ENCODE measurements at places on chromosomes 16 and 17. TPM values are rescaled to one million over a fixed set of nuclear protein-coding genes. Genes with fewer than 3 reads are reported as not detected.
A peak's percentile ranks its signal among the peaks of the same experiment; 100 is the strongest.

GRCh38 chr17:80382446-80382845, 32.5 kb upstream of the ENDOV start:
- H3K27me3 ChIP-seq: no peaks in the 10 kb centered on the region
- DNase-seq: no peak
- no peaks in the 10 kb centered on the region for H3K4me1 ChIP-seq
- no peaks in the 10 kb centered on the region for H3K36me3 ChIP-seq

The ASIC2 gene
- total RNA-seq: not detected

The DOC2A gene
- total RNA-seq: 2.2 TPM

- DNase-seq: no peak
- H3K27me3 ChIP-seq: no peaks in the 10 kb centered on the region
- no peak overlapping the region for H3K27ac ChIP-seq
- H3K4me3 ChIP-seq: no peak overlapping the region
- no peaks in the 10 kb centered on the region for H3K36me3 ChIP-seq
- H3K4me1 ChIP-seq: no peaks in the 10 kb centered on the region
Observed at GRCh38 chr16:1485847-1486496, 2.8 kb downstream of the PTX4 start.

DNA sequence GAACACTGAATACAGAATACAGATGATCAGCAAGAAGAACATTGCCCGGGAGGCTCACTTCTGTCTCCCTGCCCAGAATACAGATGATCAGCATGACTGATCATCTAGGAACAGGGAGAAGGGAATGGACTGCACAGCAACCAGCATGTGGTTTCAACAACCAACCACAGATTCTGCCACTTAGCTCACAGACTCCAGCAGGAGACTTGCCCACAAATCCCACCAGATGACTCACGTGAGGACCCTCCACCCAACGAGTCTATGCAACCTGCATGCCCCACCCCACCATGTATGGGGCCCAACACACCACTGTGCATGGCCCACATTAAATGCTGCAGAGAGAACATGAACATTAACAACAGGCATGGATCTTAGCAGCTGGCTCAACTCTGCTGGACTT, 36.1 kb upstream of the ALOX12 start:
- no peak for DNase-seq
- no peaks in the 10 kb centered on the region for H3K36me3 ChIP-seq
- H3K27ac ChIP-seq: no peak overlapping the region
- no peaks in the 10 kb centered on the region for H3K27me3 ChIP-seq
- no peak overlapping the region for H3K4me3 ChIP-seq
- H3K4me1 ChIP-seq: no peaks in the 10 kb centered on the region

- DNase-seq: peak; percentile 88
- H3K27me3 ChIP-seq: no peaks in the 10 kb centered on the region
- no peaks in the 10 kb centered on the region for H3K36me3 ChIP-seq
- peak overlapping the region; percentile 80 for H3K4me3 ChIP-seq
- peak overlapping the region; percentile 98 for H3K27ac ChIP-seq
- peaks cover 79% of the 10 kb centered on the region for H3K4me1 ChIP-seq
Observed at GRCh38 chr17:40097931-40098845, 2.2 kb downstream of the NR1D1 start.

The INO80E gene
- 32.7 TPM for total RNA-seq

DNA sequence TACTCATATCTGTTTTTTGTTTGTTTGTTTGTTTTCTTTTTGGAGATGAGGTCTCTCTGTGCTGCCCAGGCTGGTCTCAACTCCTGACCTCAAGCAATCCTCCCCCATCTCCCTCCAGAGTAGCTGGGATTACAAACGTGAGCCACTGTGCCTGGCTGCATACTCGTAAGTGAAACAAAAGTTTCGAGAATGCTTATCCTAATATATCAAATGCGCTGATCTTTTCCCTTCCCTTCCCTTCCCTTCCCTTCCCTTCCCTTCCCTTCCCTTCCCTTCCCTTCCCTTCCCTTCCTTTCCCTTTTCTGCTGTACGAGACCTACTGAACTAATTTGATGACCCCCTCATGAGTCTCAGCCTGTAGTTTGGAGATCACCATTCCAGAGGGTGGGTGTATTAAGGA, 122.1 kb downstream of the RGS9 start:
- H3K4me3 ChIP-seq: no peak overlapping the region
- no peak for DNase-seq
- no peaks in the 10 kb centered on the region for H3K27me3 ChIP-seq
- H3K36me3 ChIP-seq: no peaks in the 10 kb centered on the region
- H3K4me1 ChIP-seq: no peaks in the 10 kb centered on the region

- no peak overlapping the region for H3K27ac ChIP-seq
- H3K36me3 ChIP-seq: no peaks in the 10 kb centered on the region
- no peak for DNase-seq
- H3K4me3 ChIP-seq: no peak overlapping the region
Observed at GRCh38 chr17:50877838-50878237, 11.7 kb upstream of the TOB1 start.

The CMTM2 gene
- not detected for total RNA-seq
